ENCODE measurements at places on chromosomes 2 and 18.

DNA sequence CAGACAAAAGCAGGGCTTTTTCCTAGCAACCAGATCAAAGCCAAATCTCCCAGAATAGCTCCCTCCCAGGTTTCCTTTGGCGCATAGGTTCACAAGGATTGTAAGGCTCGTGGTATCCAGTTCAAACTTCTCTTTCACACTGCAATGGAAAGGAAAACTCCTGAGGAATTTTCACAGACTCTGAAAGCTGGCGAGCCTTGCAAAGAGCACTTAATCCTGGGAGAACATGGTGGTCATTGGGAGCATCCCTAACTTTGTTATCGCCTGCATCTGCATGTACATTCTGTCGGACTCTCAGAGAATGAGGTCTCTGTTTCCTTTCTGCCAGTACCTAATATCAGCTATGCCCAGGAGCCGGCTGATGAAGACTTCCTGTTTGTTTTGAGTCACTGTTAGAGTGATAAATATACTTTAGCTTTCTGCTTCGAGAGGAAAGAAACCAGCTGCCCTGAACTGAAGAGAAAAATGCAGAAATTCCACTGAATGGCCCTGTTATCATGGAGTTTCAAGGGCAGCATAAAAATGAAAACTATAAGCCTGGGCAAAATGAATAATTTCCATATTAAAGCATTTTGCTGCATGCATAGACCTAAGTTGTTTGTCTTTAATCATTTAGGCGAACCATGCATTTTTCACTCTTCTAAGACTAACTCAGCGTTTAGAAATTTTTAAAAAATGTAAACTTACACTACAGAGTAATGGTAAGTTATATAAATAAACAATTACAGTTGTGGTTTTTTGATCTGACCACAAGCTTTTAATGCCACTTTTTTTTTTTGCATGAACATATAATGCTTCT is 76.4 kb upstream of the ZEB2 start:
- DNase-seq: no peak

DNA sequence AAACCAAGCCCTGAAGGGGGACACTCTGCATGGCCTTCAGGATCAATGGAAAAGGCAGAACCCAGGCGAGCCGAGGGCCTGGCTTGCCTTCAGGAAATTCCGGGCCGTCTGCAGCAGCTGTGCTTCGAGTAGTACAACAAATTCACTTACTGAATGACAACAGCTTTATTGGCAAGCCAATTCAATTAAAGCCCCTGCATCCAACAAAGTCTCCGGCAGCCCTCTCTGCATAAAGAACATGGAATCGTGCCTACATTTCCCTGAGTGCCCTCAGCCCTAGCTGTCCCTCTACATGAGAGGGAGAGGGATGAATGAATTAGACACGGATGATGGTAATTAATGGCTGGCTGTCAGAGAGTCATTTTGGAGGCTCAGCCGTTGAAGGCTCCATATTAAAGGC is 189.0 kb downstream of the BCL11A start:
- no peak for DNase-seq

- DNase-seq: no peak
These were observed 155.5 kb downstream of the ANKRD36C start for GRCh38 chr2:95836151-95836550.

GRCh38 chr2:181785691-181786344 is 105.5 kb upstream of the NEUROD1 start:
- DNase-seq: no peak

DNA sequence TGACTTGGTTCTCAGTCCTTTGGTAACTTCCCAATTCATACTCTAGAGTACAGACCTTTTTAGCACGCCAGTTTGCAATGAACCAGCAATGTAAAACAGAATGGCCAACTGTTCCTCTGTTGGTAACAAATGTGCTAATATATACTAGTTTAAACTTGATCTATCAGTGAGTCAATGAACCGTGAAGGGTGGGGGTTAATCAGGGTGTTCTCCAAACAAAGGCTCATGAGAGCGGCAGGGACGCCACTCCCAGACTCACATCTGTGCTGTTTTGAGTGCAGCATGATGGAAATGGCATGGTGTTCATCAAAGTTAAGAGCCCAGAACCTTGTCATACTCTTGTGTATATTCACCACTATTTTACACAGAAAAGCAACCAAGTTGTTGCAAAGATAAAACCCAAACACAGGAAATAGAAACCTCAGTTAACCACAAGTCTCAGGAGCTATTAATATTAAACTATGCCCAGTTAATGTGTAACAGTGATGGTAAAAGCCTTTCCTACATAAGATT is 70.3 kb downstream of the CERKL start:
- no peak for DNase-seq

GRCh38 chr2:232330068-232330999 is 48.2 kb upstream of the ALPP start:
- DNase-seq: peak; percentile 15

GRCh38 chr18:48808476-48808875 is 142.3 kb downstream of the SMAD7 start:
- no peak for DNase-seq

DNA sequence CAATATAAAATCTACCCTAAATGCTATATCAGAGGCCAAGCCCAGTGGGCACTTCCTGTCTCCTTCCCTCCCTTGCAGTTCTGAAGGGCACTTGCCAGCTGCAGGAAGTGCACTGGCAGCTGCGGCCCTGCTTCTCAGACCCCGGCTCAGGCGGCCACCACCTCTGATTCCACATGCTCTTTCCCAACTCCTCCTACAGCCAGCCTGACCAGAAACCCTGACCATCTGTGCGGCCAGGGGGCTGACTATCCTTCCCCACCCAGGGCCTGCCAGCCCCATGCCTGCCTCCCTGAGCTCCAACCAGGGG is 88.6 kb downstream of the ZBTB7C start:
- DNase-seq: no peak

DNA sequence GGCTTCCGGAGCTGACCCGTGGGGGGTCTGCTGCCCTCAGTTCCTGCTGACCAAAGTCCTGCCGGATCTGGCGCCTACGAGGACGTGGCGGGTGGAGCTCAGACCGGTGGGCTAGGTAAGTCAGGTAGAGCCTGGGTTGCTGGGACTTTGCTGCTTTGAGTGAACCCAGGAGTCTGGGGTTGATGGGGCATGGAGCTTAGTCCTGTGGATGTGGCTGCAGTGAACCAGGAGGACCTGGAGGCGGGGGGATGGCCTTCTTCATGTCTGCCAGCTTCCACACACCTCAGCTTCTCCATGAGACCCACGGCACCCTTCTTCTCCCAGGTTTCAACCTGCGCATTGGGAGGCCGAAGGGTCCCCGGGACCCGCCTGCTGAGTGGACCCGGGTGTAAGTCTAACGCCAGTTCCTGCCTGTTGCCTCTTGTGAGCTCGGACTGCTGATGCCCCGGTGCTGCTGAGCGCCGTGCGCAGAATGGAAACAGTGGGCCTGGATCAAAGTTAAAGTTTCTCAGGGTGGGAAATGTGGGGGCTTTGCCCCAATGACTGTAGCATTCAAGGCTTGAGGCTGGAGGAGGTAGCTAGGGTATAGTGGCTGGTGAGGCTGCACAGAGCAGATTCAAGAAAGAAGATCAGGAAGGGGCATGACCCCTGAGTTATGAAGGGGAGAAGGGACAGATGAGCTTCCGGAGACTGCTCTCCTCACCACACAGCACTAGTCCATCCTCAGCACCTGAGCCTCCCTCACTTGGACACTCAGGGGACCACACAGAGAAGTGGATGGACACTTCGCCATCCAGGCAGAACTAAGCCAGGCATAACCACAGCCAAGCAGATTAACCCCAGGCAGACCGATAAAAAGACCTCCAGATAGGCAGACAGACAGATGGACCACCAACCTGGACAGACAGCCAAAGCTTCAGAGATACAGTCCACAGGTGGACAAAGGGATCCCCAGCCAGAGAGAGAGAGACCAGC is 17.3 kb downstream of the PTPN18 start:
- no peak for DNase-seq

DNA sequence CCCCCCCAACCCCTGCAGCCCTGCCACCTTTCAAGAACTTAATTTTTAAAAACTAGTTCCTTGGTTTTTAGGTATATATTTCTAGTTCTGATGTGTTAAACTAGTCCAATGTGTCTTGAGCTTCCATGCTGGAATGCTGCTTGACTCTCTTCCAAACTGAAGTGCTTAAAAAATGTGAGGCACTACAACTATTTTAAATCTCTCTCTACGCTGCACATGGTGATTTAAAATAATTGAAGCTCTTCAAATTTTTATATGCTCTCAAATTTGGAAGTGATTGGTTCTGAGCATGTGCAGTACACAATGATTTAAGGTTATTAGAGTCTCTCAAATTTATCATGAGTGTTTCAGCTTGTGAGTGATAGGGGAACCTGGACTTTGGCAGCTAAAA is 192.6 kb upstream of the ZEB2 start:
- DNase-seq: no peak

DNA sequence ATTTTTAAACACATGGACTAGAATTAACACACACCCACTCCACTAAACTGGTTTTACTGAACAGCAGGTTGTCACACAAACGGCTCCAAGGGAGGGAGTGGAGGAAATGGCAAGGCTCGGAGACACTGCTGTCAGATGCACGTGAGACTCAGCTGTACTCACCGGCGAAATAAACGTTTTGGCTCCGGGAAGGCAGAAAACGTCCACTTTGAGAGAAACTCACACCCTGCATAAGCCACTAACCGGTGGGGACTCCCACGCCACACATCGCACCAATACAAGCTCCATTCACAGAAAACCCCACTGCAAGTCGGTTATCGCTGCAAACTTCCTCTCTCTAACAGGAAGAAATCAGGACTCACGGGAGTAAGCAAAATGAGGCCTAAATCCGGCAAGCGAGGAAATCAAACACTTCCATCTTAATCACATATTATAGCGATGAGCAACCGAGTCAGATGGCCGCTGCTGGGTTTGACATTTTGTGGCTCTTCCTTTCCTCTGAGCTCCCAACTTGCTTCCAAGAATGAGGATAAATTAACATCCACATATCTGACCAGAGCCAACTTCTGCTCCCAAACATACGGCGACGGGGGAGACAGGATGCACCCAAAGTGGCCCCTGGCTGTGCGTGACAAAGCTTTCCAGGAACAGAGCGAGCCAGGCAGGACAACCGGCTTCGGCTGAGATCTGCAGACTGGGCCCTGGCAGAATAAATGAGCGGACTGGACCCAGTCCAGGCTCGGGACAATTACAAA is 63.5 kb downstream of the HDAC4 start:
- no peak for DNase-seq

- no peak for DNase-seq
These were observed 22.3 kb downstream of the DTNB start for GRCh38 chr2:25651066-25651465.

DNA sequence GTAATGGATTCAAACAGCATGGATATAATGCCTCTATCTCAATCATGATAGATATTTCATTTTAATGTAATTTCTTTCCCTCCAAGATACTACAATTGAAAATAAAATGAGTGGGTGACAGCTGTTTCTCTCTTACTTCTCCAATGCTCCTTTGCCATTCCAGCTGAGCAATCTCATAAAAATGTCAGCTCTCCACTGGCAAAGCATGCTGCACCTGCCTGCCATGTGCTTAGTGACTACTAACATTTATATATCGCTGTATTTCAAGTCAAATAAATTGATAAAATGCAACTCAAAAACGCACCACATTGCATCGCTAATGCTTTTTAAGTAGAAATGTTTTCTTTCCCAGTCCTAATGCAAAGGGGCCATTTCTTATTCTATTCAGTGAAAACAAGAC is 1093.9 kb downstream of the CBLN2 start:
- DNase-seq: no peak

DNA sequence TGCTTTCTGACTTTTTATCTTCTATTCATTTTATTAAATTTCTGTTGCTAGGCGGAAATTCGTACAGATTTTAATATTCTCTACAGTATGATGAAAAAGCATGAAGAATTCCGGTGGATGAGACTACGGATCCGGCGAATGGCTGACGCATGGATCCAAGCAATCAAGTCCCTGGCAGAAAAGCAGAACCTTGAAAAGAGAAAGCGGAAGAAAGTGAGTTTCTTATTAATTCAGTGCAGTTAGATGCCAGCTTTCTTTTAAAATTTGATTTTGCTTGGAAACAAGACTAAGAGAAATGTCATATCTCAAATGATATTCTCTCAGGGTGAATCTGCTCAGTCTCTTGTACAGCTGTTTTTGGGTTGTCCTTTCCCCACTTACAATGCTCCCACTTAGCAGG is 84.3 kb downstream of the MGAT5 start:
- DNase-seq: no peak

DNA sequence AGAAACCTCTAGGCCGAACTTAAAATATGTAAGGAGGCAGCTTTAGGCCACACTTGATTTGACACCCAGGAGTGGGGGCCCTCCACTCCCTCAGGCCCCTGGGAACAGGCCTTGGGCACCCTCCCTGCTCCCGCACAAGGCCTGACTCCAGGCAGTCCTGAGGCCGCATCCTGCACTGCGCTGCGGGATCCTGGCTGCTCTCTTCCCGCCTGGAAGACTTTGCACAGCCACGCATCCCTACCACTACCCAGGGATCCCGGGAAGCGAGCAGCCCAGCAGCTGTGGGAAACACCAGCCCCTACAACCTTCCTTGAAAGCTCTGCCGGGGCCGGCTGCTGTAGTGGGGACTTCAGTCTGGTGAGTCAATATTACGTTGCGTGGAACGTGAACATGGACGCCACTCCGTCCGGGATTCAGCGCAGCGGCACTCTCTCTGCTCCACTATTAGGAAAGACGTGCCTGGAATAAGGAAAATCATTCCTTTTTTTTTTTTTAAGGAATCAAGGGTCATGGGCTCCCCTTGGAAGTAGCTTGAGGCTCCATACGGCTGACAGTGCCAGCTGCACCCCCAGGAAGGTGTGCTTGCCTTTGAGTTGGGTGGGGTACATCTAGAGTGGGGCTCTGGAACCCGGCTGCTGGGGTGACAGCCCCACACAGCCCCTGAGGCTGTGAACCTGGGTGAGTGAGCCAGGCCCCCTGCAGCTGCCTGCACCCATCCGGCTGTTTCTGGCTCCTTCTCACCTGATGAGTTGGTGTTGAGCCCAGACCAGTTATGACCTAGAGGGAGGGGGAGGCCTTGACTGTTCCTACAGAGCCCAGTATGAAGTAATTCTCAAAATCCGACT is 119.2 kb upstream of the TMEM18 start:
- no peak for DNase-seq

GRCh38 chr2:71851094-71851750 is 296.4 kb downstream of the CYP26B1 start:
- DNase-seq: no peak

DNA sequence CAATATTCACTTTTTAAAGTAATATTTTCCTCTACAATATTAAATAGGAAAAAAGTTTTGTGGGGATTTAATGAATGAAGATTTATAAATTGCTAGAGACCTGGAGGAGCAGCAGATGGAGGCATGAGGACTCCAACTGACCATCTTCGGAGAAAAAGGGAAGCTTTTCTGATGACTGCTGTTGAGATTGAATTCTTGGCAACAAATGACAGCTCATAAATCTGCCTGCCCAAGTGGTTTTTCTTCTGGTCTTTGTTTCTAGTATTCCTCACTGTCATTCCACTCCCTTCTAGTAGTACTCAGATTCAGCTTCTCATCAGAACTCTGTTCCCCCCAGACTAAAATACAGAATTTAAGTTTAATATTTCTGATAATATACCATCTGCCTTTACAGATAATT is 157.0 kb downstream of the EML6 start:
- no peak for DNase-seq

All from activated T-cell treated with anti-CD3 and anti-CD28 coated beads, Interleukin-2, amount 50 U/mL, for 1 hour (primary cell).